ENCODE measurements at places on chromosomes 2 and 18. TPM values are rescaled to one million over a fixed set of nuclear protein-coding genes. Genes with fewer than 3 reads are reported as not detected.

MRPL30 gene
- total RNA-seq: 31.7 TPM

FARP2 gene
- total RNA-seq: 20.3 TPM

HOXD8 gene
- total RNA-seq: 24.1 TPM

SLC39A10 gene
- total RNA-seq: 19.3 TPM

TMEM200C gene
- not detected for total RNA-seq

CHRNA1 gene
- total RNA-seq: 0.07 TPM

CLEC4F gene
- 0.10 TPM for total RNA-seq

SF3B6 gene
- 209 TPM for total RNA-seq

LRRC30 gene
- not detected for total RNA-seq

CD226 gene
- 0.13 TPM for total RNA-seq

ZNF804A gene
- total RNA-seq: not detected

SFTPB gene
- total RNA-seq: not detected

DSEL gene
- total RNA-seq: 5.9 TPM

SAG gene
- not detected for total RNA-seq

SERPINB12 gene
- not detected for total RNA-seq

KCNF1 gene
- total RNA-seq: 0.20 TPM

GCG gene
- not detected for total RNA-seq

FIGN gene
- total RNA-seq: 0.13 TPM

EMILIN1 gene
- 7.2 TPM for total RNA-seq
